ENCODE measurements at places on chromosomes 3 and 15.

DNA sequence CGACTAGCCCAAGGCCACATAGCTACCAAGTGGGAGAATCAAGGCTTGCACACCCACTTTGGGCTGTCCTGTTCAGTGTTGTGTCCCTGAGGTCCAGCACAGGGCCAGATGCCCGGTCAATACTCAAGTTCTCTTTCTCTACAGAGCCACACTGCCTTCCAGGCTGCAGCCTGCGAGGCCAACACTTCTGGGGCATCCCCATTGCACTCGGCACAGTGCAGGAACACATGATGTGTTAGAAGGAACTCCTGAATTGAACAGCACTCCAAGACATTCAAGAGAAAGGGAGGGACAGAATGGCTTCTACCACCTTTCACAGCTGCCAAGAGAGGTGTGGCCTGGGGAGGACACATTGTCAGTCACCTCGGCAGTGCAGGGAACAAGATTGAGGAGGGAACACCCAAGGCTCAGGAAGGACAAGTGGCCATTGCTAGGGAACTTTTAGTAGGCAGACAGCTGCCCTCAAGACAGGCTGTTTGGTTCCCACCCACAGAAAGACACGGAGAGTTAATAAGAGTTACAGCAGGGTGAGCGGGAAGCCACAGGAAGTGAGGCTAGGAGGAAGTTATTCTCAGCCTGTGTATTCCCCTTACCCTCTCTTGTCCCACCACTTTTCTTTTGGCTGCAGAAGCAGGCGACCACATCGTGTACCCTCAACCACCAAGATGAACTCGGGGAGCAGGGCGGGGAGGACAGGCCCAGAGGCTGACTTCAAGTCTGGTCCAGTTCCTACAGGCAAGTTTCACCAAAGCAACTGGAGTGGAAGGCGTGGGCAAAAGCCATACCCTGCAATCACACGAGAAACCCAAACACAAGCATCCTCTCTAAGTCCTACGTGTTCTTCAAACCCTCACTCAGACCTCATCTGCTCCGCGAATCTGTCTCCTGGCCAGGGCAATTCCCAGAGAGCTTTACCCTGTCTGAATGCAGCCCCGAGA is 69.4 kb downstream of the SRGAP3 start:
- no peak for DNase-seq

- no peak for DNase-seq
Observed at GRCh38 chr15:25088261-25088790, 133.5 kb downstream of the SNRPN start.

DNA sequence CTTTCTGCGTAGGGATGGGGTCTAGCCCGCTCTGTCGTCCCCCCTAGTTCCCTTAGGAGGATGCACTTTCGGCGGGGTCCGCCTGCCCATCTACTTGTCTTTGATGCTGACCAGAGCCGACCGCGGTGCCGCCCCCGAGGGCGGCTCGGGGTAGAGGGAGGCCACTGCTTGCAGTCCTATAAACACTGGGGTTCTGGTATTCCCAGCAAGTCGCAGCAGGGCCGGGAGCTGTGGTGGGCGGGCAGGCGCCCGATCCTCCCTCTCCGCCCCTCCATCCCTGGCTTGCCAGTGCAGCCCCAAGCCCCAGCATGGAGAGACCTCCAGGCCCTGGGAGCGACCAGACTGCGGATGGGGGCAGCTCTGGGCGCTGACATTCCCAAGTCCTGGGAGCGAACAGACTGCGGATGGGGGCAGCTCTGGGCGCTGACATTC is 830 bp downstream of the SEMA4B start:
- no peak for DNase-seq

DNA sequence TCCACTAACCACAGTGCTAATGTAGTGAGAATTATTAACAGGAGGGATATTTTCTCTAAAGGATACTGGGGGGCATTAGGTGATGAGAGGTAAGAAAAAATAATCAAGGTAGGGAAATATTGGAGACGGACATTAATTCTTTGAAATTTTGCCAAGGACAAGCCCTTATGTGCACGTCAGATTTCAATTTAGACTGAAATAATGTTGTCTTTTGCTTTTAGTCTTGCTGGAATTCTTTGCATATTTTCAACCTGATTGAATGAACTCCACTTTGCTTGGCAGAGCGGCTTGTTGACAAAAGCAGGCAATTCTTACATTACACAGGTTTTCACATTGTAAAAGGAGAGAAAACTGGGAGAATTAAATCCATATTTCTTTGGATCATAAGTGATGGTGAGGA is 25.0 kb upstream of the C3orf52 start:
- DNase-seq: no peak

GRCh38 chr15:76006136-76006778 is 6.0 kb downstream of the NRG4 start:
- DNase-seq: no peak
